ENCODE measurements at places on chromosomes 12 and 14.

GRCh38 chr14:59919570-59920377 lies at the start of gene LRRC9:
LRRC9 (plus strand) TSS chr14:59920144.
- peak; percentile 88 for DNase-seq

GRCh38 chr14:94170136-94170535 lies 4.0 kb upstream of the PPP4R4 start:
- no peak for DNase-seq

GRCh38 chr12:56725723-56726102 lies 614 bp upstream of the NACA start:
- DNase-seq: no peak

- no peak for DNase-seq
Observed at GRCh38 chr14:22535126-22535525, 53.9 kb downstream of the DAD1 start.

GRCh38 chr12:130345292-130345691 lies 7.6 kb downstream of the PIWIL1 start:
- DNase-seq: no peak

DNA sequence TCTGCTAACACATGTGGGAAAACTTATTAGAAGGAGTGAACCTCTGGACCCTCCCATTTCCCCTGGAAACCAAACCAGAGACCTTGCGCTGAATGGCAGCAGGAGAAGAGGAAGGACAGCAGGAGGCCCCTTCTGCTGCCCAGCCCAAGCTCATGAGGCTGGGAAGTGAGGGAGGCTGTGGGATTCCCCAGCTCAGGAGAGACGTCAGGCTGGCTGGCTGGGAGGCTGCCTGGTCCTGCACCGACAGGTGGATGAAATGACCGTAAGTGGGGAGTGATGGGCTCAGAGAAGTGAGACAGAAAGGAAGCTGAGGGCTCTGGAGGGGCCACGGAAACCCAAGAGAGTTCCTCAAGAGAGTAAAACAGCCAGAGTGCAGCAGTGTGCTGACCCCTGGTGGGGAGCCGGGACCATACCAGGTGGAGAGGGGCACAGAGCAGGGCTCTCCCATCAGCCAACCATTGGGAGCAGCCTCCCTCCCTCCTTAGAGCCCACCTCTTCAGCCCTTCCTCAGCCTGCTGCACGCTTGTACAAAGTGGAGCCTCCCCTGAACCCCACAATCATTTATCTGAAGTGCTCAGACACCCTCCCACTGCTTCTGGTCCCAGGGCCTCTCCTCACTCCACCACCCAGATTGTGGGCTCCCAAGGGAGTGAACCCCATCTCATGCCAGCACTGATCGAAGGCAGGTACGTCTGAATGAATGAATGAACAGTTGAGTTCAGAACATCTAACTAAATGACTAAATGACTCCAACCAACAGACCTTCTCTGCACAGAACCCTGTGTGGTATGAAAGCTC lies 14.0 kb downstream of the TAMALIN start:
- DNase-seq: peak; percentile 63

DNA sequence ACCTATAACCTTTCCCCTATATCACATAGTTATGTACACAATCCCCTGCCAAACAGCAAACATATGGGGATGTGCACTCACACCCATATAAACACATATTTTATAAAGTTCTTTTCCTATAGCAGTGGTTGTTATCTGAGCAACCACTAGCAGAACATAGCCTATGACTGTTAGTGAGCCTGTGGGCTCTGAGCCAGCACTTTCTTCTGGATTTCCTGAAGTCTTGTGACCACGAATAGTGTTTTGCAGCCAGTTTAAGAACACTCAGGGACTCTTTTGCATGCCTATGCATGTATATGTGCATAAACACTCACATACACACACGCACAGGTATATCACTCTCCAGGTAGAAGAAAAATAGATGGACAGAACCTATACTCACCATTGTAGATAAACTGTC lies 17.1 kb downstream of the TESPA1 start:
- DNase-seq: no peak

- peak; percentile 10 for DNase-seq
Observed at GRCh38 chr14:63388766-63389431, 70.2 kb upstream of the GPHB5 start.

- DNase-seq: peak; percentile 32
Observed at GRCh38 chr14:61281186-61281947, at the start of gene TMEM30B. TMEM30B (minus strand) TSS chr14:61281338; CDS start chr14:61281147, 191 bp downstream.

DNA sequence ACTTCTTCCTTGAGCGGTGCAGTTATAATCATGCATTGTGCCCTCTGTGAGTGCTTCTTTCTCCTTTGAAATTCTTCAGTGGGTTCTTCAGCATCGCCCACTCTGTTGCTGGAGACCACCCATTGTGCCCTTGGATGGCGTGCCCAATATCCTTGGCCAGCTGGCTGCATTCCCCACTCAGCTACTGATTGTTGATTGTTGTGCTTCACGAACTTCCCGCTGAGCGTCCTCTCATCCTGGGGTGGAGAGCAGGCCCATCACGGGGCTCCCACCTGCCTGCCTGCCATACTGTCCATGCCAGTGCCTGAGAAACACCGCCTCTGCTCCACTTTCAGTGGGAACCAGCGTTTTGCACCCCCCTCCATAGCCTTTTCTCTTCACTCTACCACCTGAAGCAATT lies 8.6 kb upstream of the SSTR1 start:
- DNase-seq: no peak

GRCh38 chr12:114445401-114446323 lies 39.7 kb upstream of the TBX5 start:
- no peak for DNase-seq

- peak; percentile 61 for DNase-seq
Observed at GRCh38 chr12:6532927-6533652, 1.2 kb upstream of the GAPDH start.

Measured in NCI-H1930 (cell line).